ENCODE measurements at places on chromosomes 2 and 18. TPM values are rescaled to one million over a fixed set of nuclear protein-coding genes. Genes with fewer than 3 reads are reported as not detected.

DNA sequence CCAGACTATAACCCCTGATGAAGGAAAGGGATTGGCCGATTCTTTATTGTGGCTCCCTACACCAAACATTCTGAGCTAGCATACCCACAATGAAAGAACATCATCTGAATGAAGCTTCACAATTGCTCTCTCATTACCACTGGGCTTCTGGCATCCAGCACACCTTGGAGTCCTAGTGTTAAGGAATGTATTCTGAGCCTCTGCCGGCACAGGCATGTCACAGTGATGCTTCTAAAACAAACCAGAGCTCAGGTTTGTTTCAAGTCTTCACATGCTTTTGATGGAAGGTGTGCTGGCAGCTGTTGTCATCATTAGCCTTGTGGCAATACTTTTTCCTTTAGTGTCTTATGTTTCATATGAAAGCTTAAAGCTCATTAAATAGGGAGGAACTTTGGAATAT lies 76.3 kb upstream of the RBBP8 start:
- no peak for DNase-seq

- no peak for DNase-seq
These were observed 94.9 kb downstream of the HS1BP3 start for GRCh38 chr2:20555954-20556353.

GRCh38 chr2:2881499-2881898 lies 496.1 kb downstream of the EIPR1 start:
- DNase-seq: no peak

DNA sequence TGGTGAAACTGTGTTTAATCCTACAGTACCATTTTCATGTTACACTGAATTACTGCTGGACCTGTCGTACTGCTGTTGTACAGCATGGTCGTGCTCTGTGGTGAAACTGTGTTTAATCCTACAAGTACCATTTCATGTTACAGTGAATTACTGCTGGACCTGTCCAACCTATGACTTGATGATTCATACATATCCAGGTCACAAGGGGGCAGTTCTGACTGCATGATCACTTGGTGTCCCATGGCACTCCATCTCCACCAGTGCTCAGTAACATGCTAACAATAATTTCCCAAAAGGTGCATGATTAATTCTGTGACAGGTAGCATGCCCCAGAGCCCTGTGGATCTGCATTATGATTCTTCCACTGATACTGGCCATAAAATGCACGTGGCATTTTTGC lies 101.6 kb downstream of the ADCYAP1 start:
- no peak for DNase-seq

- DNase-seq: peak; percentile 49
These were observed 18.3 kb downstream of the HS6ST1 start for GRCh38 chr2:128300151-128301020.

DNA sequence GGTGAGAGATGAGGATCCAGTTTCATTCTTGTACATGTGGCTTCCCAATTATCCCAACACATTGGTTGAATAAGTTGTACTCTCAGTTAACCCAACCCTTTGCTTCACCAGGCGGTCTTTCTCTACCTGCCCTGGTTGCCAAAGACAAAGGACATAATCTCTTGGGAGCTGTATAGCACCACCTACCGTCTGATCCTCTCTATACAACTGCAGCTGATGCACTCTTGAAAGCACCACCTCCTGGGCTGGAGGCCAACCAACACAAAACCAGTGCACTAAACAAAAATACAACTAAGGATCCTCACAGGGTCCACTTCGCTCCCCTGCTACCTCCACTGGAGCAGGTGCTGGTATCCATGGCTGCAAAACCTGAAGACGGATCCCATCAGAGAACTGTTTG lies 473.6 kb upstream of the NRXN1 start:
- no peak for DNase-seq

DNA sequence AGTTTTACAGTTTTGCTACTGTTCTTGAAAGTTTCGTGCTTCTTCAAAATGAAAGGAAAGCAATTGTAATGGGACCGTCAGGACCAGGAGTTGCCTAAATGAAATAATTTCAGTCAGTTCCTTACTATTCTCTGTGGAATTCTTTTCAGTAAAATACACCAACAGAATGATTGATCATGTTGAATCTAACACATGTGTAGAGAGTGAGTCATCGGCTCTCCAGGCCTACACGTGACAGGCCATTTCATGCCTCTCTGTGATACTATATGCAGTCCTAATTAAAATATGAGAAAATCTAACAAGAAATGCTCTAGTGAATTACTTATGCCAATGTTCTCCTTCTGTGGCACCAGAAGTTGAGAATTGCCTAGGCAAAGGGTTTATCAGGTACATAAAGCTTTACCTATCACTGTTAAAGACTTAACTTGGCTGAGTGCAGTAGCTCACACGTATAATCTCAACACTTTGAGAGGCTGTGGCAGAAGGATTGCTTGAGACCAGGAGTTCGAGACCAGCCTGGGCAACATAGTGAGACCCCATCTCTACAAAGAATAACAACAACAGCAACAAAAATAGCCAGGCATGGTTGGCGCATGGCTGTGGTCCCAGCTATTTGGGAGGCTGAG lies 199.4 kb downstream of the LRRTM1 start:
- no peak for DNase-seq

DNA sequence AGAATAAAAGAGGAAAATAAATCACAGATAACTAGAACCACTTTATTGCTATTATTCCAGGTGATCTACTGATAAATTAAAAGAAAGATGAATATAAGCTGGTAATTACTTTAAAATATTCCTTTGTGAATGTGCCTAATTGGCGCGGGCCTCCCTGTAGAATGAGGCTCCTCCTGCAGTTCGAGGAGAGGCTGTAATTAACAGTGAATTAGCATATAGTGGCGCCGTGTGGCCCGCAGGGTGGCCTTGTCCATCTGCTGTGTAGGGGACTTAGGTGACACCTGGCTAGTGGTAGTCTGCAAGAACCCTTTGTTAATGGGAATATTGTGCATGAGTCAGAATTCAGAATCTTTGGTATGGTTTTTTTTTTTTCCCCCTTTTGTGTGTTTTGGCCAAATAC lies 119.8 kb downstream of the AGAP1 start:
- no peak for DNase-seq

DNA sequence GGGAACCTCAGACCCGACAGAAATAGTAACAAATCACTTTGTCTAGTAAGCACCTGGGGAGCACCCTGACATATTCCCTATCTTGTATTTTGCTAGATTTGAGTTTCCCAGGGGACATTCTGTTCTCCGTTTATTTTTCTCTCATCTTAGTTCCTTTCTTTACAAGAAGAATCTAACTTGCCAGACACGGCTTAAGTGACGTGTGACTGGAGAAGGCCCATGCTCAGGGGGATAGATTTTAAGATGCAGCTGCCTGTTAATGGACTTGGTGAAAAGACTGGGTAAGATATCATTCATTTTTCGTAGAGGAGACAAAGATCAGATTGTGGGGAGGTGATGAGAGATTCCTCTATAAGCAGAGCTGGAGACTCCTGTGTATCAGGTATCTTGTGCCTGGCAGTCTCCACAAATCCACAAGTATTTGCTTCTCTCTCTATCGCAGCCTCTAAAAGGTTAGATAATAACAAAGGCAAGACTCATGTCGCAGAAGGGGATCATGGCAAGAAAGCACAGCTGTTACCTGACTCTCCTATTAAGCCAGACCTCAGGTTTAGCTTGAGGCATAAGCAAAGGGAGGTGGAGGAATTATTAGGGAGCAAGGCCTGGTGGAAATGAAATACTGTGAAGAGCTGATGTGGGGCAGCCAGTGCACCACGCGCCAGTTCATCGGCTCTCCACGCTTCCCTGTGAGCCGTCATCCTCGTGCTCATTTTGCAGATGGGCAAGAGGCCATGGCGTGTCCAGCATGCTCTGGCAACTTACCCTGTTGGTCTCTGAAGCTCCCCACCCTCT lies 347.2 kb upstream of the TNP1 start:
- no peak for DNase-seq

DNA sequence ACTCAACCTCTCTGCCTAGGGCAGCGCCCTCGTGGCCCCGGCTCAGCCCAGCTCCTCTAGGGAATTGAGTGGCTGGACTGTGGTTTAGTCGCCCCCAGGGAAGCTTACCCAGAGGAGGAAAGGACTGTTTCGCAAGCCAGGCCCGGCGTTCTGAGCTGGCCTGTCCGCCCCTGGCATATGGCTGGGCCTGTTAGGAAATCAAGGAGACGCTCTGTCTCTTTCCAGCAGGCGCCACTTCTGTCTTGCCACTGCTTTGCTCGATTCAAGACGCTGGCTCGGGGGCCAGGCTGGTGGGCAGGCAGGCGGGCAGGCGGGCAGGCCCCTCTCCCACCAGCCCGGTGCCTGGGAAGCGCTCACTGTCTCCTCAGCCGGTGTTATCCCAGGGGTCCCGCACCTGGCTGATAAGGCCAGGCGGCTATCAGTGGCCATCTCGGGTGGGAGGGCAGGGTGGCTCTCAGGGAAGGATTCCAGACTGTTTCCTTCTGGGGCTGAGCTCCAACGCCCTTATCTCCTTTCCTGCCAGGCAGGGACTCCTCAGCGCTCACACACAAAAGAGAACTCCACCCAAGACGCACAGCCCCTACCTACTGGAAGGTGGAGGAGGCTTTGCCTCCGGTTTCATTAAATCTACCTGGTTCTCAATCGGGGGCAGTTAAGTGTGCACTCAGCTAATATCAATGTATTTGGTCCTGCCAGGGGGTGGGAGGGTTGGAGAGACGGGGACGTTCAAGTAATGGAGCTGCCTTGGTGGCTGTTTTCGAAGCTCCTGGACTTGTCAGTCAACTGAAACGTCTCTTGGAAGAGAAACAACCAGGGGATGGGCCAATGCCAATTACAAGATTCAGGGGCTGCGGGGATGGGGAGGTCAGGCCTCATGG lies 109.1 kb downstream of the SMAD7 start:
- DNase-seq: peak; percentile 74

DNA sequence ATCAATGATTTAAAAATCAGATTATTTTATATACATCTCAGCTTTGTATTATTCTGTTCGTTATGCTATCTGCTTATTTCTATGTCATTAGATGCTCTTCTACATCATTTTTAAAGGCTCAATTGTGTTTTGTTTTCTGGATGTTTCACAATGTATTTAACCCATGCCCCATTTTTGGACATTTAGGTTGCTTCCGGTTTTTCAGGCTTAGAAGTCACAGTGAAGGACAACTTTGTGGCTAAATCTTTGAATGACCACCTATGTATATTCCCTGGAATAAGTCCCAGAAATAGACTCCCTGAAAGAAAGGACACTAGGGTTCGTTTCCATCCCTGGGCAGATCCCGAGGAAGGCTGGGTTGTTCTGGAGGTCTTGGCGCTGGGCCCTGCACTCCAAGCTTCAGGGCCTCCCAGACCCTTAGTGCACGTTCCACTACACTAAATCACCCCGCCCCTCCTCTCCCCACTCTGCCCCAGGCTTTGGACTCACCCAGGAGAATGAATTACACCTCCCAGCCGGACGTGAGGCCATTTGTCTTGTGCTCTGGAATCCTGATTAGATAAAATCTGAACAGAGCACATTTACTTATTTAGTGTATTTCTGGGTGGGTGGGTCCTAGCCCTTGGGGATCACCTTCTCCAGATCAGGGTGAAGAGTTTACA lies 188.2 kb downstream of the ZFP36L2 start:
- no peak for DNase-seq

DNA sequence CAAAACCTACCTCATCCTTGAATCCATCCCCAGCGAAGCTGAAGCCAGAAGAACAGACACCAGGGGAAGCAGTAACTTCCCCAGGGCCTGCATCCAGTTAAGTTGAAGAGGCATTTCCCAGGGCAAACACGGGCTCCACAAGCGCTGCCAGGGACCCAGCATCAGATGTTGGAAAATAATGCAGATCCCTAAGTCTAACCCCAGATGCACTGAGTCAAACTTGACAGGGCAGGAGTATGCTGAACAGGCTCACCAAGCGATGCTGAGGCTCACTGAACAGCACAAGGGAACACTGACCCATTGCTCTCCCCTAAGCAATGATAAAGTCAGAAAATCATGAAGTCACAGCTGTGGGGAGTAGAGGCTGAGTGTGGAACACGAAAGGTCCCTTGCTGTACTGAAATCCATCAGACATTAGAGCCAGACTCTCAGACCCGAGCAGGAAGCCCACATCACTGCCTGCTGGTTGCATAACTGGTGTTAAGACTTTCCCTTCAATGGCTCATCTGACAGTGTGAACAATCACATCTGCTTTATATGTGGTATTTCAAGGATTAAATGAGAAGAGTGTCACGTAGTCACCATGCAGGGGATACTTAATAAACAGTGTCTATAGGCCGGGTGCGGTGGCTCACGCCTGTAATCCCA lies 36.2 kb downstream of the TNS1 start:
- no peak for DNase-seq

GRCh38 chr2:134041877-134042276 lies 212.0 kb upstream of the MGAT5 start:
- no peak for DNase-seq

DNA sequence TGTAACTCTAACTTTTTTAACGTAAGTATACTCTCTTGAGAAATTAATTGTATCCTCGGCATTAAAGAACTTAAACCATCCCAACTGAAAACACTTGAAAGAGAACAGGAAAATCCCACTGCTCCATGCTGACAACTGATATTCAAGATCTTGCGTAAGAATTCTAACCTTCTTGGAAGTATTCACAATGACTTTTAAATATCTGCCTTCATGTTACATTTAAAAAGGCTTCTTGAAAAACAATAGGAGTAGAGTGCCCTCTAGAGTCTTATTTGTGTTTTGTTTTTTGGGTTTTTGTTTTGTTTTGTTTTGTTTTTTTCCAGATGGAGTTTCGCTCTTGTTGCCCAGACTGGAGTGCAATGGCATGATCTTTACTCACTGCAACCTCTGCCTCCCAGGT lies 65.4 kb upstream of the DNAJC10 start:
- DNase-seq: no peak

- no peak for DNase-seq
These were observed 170.1 kb downstream of the HAUS1 start for GRCh38 chr18:46274266-46274665.

GRCh38 chr18:55790296-55790695 lies 202.3 kb upstream of the TCF4 start:
- no peak for DNase-seq

- DNase-seq: no peak
These were observed 41.5 kb downstream of the YES1 start for GRCh38 chr18:770583-770961.

GRCh38 chr2:209469481-209469880 lies 45.6 kb downstream of the MAP2 start:
- DNase-seq: no peak

The RTP5 gene
- polyA plus RNA-seq: not detected

The CYP1B1 gene
- polyA plus RNA-seq: 5.0 TPM

The CTNNA2 gene
- not detected for polyA plus RNA-seq

The NOP58 gene
- polyA plus RNA-seq: 56.2 TPM

The C2orf74 gene
- 11.0 TPM for polyA plus RNA-seq

The AOX1 gene
- 12.4 TPM for polyA plus RNA-seq

The TMEM247 gene
- polyA plus RNA-seq: not detected

The ZAP70 gene
- polyA plus RNA-seq: 0.94 TPM

The HOXD11 gene
- polyA plus RNA-seq: not detected
